Right hindlimb (tissue), 1 donor: ENCODE measurements at places on chromosomes 12 and 14.

- DNase-seq = no peak
Observed at GRCh38 chr12:68469113-68469512, 137.0 kb upstream of the MDM1 start.

- DNase-seq = no peak
Observed at GRCh38 chr12:101954676-101955075, 77.3 kb downstream of the DRAM1 start.

- peak; percentile 61 for DNase-seq
Observed at GRCh38 chr12:99911081-99911480, 73.7 kb downstream of the ANKS1B start.

DNA sequence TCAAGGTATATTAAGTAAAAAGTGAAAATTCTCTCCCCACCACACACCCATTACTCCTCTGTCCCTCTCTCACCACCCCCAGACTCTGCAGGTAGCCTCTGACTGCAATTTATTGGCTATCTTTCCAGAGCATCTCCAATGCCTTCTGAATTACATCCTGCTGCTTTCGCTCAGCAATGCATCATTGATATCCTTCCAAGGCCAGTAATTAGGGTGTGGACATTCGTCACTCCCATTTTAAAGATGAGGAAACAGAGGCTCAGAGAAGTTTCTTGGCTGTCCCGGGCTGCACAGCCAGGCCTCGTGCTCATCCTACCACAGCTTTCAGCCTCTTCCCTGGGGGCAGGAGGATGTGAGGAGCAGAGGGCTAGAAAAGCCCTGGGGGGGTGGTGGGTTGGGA, 23.6 kb upstream of the PGF start:
- no peak for DNase-seq

GRCh38 chr14:74915426-74915825, 7.6 kb downstream of the RPS6KL1 start:
- DNase-seq = no peak

- DNase-seq = peak; percentile 9
Observed at GRCh38 chr14:104293231-104293841, 154.9 kb downstream of the KIF26A start.

GRCh38 chr14:76123426-76124225, 28.1 kb upstream of the GPATCH2L start:
- no peak for DNase-seq

GRCh38 chr12:94225947-94226630, 77.7 kb downstream of the PLXNC1 start:
- no peak for DNase-seq

DNA sequence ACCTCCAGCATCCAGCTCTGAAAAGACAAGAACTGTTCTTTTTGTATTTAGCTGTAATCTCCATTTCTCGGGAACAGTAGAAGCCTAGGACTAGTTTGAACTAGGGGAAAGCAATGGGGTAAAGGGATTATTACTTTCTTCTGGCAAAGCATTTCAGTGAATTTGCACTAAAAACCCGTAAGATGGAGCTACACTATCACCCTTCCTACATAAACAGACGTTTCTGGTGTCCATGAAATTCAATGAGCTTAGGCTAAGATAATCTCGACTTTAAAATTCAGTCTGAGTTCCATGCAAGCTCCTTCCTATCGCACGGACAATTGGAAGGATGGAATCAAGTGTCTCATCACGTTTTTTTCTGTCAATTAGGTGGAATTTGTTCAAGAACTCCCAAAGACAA, 24.0 kb downstream of the ACSM4 start:
- DNase-seq = no peak

DNA sequence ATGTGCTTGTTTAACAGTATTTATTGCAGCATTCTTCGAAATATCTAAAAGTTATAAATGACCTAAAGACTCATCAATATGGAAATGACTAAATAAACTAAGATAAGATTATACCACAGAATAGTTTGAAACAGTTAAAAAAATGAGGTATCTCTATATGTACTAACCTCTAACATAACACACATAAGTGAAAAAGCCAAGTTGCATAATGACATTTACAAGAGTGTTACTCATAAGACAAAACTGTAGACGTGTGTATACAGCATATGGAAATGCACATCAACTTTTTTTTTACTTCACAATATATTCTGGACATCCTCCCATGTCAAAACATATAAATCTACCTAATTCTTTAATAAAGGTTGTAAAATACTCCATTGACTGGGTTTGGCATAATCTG, 22.8 kb downstream of the CPM start:
- DNase-seq = no peak

- peak; percentile 36 for DNase-seq
Observed at GRCh38 chr14:56590535-56590960, 10.9 kb downstream of the TMEM260 start.

DNA sequence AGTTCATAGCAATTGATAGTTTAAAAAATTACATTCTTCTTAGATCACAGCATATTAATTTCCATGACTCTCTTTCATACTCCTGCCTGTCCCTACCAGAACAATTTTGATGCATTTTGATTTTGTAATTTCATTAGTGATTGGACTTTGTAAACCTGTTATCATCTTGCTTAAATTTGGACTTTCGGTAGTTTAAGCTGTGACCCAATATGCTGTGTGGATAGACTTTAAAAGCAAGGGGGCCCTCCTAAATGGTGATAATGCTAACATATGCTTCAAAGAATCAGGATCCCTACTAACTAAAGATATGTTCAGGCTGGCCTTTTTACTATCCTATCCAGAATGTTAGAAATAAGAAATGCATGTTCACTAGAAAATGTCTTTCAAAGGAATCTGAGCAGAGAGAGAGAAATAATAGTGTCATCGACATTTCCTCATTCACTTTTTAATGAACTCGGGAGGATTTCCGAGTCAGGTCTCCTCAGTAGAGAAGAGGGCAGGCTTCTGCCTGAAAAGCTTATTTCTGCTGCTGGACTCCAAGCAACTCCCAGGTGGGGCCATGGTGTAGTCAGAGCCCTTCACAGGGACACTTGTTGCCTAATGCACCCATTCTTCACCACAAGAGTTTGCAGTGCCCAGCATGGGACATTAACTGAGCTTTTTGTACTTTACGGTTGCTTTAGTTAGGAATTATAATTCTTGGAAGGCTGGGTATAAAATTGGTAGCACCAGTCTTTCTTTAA, 16.7 kb downstream of the SLC38A4 start:
- no peak for DNase-seq

DNA sequence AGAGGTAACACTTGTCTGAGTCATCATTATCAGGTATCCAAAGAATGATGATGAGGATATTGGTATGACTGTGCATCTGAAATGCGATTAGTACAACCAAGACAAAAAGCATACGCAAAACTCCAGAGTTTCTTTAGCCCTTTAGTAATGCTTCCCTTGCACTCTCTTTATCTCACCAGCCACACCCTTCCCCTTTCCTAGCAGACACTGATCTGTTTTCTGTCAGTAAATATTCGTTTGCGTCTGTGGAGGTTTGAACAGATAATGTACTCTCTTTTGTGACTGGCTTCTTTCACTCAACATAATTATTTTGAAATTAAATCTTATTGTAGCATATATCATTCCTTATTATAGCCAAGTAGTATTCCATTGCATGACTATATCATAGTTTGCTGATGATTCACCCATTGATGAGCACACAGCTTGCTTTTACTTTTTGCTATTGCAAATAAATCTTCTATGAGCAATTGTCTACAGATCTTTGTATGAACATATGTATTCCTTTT, 775.7 kb downstream of the SLC6A15 start:
- DNase-seq = no peak

DNA sequence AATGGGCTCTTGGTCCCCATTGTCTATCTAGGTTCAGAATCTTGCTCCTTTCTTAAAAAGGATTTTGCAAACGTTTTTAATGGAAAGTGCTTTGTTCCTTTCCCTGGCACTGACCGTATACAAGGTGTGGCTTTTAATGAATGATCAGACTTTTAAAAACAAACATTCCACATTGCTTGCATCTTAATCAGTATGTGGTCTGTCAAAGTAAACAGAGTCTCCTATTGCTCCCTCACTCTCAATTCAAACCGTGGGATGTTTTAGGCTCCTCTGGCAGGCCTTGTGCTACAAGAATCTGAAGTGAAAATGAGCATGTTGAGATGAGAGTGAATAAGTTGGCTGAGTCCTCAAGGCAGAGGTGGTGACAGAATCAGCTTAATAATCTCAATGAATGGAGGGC, 107.0 kb downstream of the VRK1 start:
- DNase-seq = no peak

- no peak for DNase-seq
Observed at GRCh38 chr14:102822311-102822863, 45.1 kb downstream of the TRAF3 start.

- DNase-seq = peak; percentile 67
Observed at GRCh38 chr12:111409780-111410430, 4.2 kb downstream of the SH2B3 start.

DNA sequence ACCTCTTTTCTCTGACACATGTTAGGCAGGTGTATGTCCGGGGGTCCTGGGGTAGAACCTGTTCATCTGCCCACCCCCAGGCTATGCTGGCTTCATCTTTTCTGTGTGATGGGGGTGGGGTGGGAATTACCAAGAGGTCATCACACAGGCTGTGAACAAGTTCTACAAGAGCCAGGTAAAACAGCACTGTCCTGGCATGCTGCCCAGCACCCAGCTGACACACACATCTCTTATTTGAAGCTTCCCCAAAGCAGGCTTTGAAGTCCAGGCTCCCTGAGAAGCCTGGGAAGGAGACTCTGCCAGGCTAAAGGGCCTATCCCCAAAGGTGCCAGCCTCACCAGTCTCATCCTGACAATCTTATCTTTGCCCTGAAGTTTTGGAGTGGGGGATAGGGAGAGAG, 141.1 kb downstream of the ALG10 start:
- DNase-seq = no peak

DNA sequence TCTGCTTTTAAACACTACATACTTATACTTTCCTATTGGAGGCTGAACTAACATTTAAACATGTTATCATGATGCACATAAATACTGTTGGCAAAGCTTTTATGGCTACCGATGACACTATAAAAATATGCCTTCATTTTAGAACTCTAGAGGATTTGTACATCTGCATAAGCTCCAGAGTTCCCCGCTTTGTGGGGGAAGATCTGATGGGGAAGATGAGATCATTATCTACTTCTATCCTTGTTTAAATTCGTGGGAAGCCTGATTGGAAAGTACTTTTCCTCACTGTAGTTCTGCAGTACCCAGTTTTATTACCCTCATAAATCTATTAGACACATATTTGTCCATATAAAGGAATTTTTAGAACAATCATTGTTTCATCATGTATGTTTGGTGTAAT, 299.6 kb upstream of the ATP2B1 start:
- no peak for DNase-seq

DNA sequence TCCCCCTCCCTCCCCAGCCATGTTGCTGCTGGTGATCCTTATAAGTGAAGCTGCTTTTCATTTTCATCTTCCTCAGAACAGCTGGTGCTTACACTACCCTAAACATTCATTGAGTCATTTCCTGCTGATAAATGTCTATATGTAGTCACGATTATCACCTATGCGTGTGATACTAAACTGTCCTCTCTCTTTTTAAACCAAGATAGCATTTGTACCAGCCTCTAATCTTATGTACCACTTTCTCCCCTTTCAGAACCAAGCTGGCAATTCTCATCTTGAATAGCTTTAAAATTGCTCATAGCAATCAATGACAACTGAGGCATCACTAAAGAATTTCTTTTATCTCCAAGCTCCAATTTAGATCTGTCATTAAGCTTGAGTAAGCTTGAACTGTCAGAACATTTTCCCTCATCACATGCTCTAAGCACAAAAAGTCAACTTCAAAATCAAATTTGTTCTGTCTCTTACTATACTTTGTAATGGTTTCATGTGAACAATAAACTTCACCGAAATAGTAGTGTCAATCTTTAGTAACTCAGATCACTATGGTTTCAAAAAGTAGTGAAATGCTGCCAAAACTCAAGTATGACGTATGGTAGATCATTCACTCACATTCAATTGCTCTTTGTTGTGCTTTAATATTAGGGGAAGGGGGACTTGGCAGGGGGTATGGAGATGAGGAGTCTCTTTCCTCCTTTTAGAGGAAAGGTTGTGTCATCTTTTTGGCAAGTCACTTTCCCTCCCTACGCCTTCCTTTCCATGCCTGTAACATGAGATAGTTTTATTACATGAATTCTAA, 178.1 kb upstream of the NOVA1 start:
- peak; percentile 17 for DNase-seq

DNA sequence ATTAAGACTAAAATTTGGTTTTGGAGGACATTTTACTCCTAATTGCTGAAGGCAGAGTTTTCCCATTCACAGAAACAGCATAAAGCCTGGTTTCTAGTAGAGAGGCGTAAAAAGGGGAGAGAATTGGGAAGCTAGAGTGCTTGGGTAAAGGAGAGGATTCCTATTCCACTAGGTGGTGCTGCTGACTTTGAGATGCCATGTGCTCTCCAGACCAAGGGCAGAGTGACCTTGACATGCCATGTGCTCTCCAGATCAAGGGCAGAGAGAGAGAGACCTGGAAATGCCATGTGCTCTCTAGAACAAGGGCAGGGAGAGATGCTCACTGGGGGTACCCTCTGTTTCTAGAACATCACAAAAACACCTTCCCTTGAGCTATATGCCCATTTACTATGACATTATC, 176.2 kb upstream of the PDZRN4 start:
- no peak for DNase-seq

DNA sequence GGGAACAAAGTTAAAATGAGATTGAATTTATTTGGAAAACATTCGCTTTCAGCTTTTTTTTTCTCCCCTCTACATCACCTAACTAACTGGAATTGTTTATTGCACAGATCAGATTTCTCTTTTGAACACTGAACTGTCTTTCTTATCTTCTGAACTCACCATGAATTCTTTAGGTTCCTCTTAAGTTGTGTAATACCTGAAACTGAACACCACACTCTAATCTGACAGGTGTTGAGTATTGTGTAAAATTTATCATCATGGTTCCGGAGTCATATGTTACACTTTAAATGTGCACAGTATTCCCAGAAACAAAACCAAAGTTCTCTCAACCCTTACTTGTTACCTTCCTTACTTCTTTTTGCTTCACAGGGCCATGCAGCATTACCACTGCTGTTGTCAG, 66.8 kb downstream of the TGFB3 start:
- no peak for DNase-seq

DNA sequence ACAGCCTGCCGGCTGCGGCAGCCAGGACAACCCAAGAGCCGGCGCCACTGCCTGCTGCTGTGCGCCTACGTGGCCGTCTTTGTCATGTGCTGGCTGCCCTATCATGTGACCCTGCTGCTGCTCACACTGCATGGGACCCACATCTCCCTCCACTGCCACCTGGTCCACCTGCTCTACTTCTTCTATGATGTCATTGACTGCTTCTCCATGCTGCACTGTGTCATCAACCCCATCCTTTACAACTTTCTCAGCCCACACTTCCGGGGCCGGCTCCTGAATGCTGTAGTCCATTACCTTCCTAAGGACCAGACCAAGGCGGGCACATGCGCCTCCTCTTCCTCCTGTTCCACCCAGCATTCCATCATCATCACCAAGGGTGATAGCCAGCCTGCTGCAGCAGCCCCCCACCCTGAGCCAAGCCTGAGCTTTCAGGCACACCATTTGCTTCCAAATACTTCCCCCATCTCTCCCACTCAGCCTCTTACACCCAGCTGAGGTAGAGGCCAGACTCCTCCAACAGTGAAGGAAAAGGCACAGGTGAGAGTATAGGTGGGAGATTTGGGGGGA, 10.3 kb downstream of the ZBTB39 start:
- no peak for DNase-seq

GRCh38 chr12:82893896-82894295, 207.2 kb downstream of the TMTC2 start:
- DNase-seq = no peak

GRCh38 chr12:9367828-9368227, 159.6 kb upstream of the PZP start:
- no peak for DNase-seq

- no peak for DNase-seq
Observed at GRCh38 chr12:43883748-43884147, 47.9 kb downstream of the TMEM117 start.
